ENCODE measurements at places on chromosomes 2 and 18. TPM values are rescaled to one million over a fixed set of nuclear protein-coding genes. Genes with fewer than 3 reads are reported as not detected.

The PROKR1 gene
- total RNA-seq = not detected

The MOCOS gene
- total RNA-seq = 16.0 TPM

The SDC1 gene
- total RNA-seq = 477 TPM

The NR4A2 gene
- 3.1 TPM for total RNA-seq

The LYPD1 gene
- 1.6 TPM for total RNA-seq

The GAD1 gene
- total RNA-seq = 1.1 TPM

The WNT6 gene
- not detected for total RNA-seq

The SNED1 gene
- 3.9 TPM for total RNA-seq

The BOLL gene
- not detected for total RNA-seq

The FLACC1 gene
- 0.56 TPM for total RNA-seq

The C2orf78 gene
- not detected for total RNA-seq

The ARHGEF33 gene
- not detected for total RNA-seq

The SH2D6 gene
- total RNA-seq = 0.12 TPM

The TGOLN2 gene
- total RNA-seq = 31.0 TPM

The SKA1 gene
- 7.0 TPM for total RNA-seq

The NETO1 gene
- total RNA-seq = not detected

The STAT1 gene
- total RNA-seq = 51.0 TPM

The SPDYA gene
- 0.92 TPM for total RNA-seq

The CMPK2 gene
- 2.6 TPM for total RNA-seq

The SULT1C4 gene
- total RNA-seq = 0.32 TPM

The TBR1 gene
- not detected for total RNA-seq

The FOXD4L1 gene
- total RNA-seq = 0.16 TPM

The SERPINB11 gene
- 7.1 TPM for total RNA-seq

The SFXN5 gene
- total RNA-seq = 12.2 TPM

The KCNG3 gene
- 0.12 TPM for total RNA-seq

The TSPYL6 gene
- total RNA-seq = not detected

The CFC1 gene
- total RNA-seq = not detected

The UGT1A10 gene
- total RNA-seq = 6.9 TPM

The SLC30A3 gene
- total RNA-seq = not detected

The CLEC4F gene
- not detected for total RNA-seq

The RNU2-63P gene
- total RNA-seq = 5.2 TPM

The MGAT4A gene
- 5.6 TPM for total RNA-seq

The GAREM1 gene
- 22.9 TPM for total RNA-seq

The MBD2 gene
- 175 TPM for total RNA-seq

The NAT8 gene
- not detected for total RNA-seq

The CD226 gene
- total RNA-seq = 0.44 TPM

The IL1R2 gene
- 19.0 TPM for total RNA-seq

The TUBA3E gene
- total RNA-seq = not detected

The EVA1A gene
- 0.56 TPM for total RNA-seq

The AGXT gene
- total RNA-seq = not detected

The SPP2 gene
- total RNA-seq = not detected

The PHLPP1 gene
- total RNA-seq = 17.7 TPM
